ENCODE measurements at places on chromosomes 12 and 14.

GRCh38 chr14:58287607-58288042, 10.7 kb upstream of the ARID4A start:
- DNase-seq: no peak

- no peak for DNase-seq
These were observed 55.5 kb downstream of the ANO2 start for GRCh38 chr12:5889381-5890047.

GRCh38 chr12:85920324-85920947, 46.3 kb downstream of the NTS start:
- peak; percentile 37 for DNase-seq

DNA sequence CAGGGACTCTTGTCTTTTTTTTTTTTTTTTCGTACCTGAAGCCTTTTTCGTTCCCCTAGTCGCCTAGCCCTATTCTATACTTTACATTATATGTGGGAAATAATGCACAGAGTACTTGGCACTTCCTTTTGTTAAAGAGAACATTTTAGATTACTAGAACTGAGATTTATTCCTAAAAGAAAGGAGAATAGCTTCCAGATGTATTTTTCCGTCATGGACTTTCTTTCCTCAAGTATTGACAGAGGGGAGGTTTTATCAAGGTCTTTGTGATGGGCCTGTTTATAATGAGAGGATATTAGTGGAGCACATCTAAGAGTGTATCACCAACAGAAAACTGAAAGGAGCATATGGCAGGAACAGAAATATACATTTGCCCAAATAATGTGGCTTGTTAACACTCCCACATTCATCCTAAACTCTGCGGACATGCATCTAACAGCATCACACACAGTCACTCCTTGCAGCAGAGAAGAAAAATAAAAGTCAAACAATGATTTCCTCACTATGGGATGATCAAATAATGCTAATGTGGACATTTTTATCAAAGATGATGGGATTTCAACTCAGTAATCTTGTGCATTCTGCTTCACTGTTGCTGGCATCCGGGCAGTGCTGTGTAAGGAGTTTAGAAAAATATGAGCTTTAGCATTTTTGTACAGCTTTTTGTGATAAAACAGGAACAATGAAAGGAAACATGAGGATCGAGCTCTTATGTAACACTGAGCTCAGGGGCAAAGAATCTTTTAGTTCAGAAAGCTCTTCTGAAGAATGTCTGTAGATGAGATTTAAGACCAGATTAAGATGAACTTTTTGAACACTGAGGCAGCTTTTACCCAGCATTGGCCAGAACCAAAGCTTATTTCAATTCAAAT, 183.1 kb downstream of the EGLN3 start:
- DNase-seq: no peak

DNA sequence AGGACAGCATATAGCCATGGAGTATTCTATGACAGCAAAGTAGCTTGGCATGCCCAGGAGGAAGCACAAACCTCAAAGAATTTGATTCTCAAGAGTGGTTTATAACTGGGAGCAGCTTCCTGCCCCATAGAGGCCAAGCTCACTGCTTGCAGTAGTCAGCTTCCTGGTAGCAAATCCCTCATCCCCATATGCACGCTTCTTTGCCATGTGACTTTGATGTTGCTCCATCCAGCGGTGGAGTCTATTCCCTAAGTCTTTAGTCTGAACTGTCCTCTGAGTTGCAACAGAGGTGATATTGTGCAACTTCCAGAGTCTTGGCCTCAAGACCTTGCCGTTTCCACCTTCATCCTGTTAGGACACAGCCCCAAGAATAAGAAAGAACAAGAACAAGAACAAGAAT, 996.8 kb upstream of the TMEM132C start:
- DNase-seq: peak; percentile 86

- no peak for DNase-seq
These were observed 17.7 kb downstream of the MDM2 start for GRCh38 chr12:68825569-68826217.

- DNase-seq: no peak
These were observed 140.8 kb downstream of the ERC1 start for GRCh38 chr12:1131811-1132224.

DNA sequence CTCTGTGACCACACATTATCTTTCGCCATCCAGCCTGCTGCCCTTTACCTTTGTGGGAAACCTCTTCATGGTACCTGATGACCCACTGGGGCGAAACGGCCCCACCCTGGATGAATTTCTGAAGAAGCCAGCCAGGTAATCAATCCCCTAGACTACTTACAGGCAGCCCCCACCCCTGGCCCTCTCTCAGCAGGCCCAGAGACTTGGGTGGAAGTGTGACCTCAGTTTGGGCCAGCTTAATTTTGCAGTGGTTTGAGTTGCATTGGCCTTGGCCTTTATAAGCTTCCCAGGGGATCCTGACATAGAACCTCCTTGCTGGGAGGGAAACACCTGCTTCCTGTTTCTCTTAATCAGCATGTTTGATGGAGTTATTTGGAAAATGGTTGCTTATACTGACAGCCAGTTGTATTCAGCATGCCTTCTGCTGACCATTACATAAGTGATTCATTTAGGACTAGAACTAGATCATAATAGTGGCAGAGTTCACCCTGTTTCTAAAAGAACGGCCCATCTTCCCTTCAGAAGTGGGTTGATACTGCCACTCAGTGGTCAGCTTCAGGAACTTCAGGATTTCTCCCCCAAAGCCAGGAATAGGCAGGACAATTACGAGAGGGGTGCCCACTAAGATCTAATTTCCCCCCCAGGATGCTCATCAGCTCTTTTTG, 6.1 kb downstream of the SDR39U1 start:
- peak; percentile 70 for DNase-seq

DNA sequence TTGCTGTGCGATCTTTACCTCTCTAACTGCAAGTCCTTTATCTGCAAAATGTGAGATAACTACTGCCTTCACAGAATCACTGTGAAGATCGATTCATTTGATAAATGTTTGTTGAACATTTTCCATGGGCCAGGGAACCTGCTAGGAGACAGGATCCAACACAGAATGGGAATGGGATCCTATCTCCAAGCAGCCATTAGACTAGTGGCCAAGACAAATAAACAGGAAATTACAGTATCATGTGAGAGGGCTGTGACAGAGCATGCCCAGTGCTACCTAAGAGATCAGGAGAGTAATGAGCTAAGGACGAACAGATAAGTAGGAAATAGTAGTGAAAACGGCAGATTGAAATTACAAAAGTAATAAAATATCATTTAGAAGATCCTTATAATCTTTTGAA, 105.7 kb downstream of the GRIN2B start:
- DNase-seq: no peak

GRCh38 chr12:109156036-109156435, 39.6 kb downstream of the ACACB start:
- no peak for DNase-seq

DNA sequence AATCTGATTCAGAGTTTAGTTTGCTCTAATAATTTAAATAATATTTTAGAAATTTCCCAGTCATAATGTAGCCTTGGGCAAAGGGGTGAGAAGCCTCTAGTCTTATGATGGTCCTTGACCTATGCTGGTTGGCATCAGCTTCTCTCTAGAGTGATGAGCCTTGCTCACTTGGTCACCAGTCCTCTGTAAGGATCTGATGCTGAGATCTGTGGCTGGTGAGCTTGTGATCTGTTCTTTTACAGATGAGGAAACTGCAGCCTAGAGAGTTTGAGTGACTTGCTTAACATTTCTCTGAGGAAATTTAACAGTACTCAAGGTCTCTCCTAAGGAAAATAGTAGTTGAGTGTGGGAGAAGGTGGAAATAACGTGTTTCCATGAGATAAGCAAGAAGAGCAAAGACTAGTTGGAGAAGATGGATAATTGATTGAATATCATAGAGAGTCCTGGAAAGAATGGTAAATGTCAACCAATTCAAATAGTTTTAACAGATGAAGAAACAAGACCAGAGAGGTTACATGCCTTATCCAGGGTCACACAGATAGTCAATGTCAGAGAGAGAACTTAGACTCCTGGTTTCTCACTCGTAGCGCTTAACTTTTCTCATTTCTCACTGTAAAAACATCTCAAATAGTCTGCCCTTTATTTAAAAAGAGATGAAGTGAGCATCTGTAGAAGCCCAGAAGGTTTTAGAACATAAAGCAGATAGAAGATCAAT, 89.7 kb upstream of the ETV6 start:
- no peak for DNase-seq

- DNase-seq: no peak
These were observed 1.4 kb upstream of the PWP1 start for GRCh38 chr12:107684029-107684795.

- no peak for DNase-seq
These were observed 137.0 kb upstream of the MAX start for GRCh38 chr14:65239143-65239937.

DNA sequence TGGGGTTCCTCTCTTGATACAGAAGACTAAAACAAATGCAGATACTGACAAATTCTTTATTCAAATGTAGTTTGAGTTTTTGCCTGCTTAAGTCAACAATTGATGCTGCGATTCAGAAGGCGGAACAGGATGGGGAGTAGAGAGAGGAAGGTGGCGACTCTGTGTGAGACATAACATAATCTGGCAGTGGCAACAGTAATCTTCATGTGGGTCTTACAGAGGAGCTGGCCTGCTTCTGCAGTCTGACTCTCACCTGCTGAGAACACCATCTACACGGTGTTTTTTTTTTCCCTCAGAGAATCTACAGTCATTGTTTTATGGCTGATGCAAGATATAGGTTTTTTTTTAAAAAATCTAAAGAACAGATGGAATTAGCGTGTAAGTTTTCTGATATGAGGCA, 10.1 kb downstream of the CCDC92 start:
- DNase-seq: no peak

- DNase-seq: no peak
These were observed 59.9 kb downstream of the LIN7A start for GRCh38 chr12:80877721-80878265.

DNA sequence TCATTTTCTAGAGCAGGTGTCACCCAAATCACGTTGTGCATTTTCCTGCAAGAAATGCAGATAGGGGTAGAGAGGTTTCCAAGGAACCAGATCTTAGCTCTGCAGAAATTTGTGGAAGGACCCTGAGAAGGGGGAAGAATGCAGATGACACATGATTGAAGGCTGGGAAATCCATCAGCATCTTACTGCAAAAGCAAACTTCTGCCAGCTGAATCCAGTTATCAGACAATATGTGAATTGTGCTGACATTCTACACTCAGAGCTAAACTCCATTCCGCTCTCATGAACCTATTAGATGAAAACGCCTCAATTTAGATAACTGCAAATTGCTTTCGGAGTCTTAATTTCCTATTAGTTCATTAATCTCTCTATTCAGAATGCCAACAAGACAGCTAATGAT, 211.3 kb upstream of the NOS1 start:
- no peak for DNase-seq

DNA sequence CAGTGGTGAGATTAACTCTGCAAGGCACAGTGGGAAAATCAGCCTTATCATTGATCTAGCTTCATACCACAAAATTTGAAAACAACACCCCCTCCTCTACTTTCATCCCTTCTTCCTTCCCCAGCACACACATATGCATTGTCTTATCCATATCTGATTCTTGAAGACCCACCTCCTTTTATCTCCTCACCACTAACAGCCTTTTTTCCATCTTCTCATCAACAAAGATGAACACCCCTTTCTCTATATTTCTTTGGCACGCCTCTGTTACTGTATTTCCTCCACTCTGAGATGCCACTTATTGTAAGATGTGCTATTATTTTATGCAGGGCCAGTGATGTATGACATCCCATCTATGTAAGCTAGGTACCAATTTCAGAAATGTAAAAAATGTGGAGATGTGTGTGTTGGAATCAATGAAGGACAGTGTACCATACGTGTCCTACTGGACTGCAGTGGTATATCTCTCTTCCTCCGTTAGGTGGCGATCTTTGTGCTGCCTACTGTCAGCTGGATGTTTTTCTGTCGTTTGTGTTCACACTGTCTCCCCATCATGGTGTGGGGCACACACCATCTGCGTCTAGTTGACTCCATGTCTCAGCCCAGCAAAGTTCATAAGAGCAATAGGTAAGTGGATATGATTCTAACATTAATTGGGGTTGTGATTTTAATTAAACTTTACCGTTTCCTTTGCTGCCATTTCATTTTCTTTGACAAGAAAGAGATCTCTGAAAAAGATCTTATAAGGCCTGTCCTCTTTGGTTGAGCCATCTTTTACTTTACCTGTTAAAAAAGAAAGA, 24.0 kb downstream of the CCDC38 start:
- DNase-seq: peak; percentile 65
